Osteoblast (primary cell): ENCODE measurements at places on chromosomes 4 and X. TPM values are rescaled to one million over a fixed set of nuclear protein-coding genes. Genes with fewer than 3 reads are reported as not detected.

GRCh38 chrX:130108647-130109428, 1.5 kb downstream of the ELF4 start:
- no peaks in the 10 kb centered on the region for H3K36me3 ChIP-seq
- peak overlapping the region; percentile 75 for H3K4me3 ChIP-seq
- H3K27me3 ChIP-seq, result no peaks in the 10 kb centered on the region
- H3K4me1 ChIP-seq, result peaks cover 23% of the 10 kb centered on the region

- H3K4me3 ChIP-seq, result no peak overlapping the region
- DNase-seq, result no peak
- H3K27ac ChIP-seq, result peak overlapping the region; percentile 65
- no peaks in the 10 kb centered on the region for H3K36me3 ChIP-seq
- peaks cover 20% of the 10 kb centered on the region for H3K4me1 ChIP-seq
- no peaks in the 10 kb centered on the region for H3K27me3 ChIP-seq
These were observed 131.8 kb downstream of the ENOX2 start for GRCh38 chrX:130771230-130771629.

DNA sequence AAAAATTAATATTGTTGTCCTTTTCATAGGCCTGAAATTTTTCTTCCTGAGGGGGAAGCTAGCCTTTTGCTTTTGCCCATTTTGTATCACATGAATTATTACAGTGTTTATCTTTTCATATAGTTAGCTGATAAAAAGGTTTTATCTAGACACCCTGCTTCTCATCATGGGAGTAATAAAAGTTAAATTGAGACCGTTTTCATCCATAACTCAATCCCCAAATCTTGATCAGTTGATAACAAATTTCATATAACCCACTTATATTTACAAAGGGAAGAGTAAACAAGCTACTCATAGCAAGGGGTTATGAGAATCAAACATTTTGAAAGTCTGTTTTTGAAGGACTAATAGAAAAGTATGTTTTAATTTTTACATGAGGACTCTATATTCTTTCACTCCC, 23.5 kb upstream of the DCX start:
- H3K27ac ChIP-seq, result no peak overlapping the region
- no peak overlapping the region for H3K4me3 ChIP-seq
- DNase-seq, result no peak
- H3K36me3 ChIP-seq, result no peaks in the 10 kb centered on the region
- no peaks in the 10 kb centered on the region for H3K4me1 ChIP-seq
- H3K27me3 ChIP-seq, result peaks cover 3% of the 10 kb centered on the region

GRCh38 chr4:68176500-68176899, 46.8 kb upstream of the TMPRSS11F start:
- no peaks in the 10 kb centered on the region for H3K36me3 ChIP-seq
- H3K27me3 ChIP-seq, result no peaks in the 10 kb centered on the region
- no peak for DNase-seq
- H3K4me3 ChIP-seq, result no peak overlapping the region
- no peaks in the 10 kb centered on the region for H3K4me1 ChIP-seq
- no peak overlapping the region for H3K27ac ChIP-seq

DNA sequence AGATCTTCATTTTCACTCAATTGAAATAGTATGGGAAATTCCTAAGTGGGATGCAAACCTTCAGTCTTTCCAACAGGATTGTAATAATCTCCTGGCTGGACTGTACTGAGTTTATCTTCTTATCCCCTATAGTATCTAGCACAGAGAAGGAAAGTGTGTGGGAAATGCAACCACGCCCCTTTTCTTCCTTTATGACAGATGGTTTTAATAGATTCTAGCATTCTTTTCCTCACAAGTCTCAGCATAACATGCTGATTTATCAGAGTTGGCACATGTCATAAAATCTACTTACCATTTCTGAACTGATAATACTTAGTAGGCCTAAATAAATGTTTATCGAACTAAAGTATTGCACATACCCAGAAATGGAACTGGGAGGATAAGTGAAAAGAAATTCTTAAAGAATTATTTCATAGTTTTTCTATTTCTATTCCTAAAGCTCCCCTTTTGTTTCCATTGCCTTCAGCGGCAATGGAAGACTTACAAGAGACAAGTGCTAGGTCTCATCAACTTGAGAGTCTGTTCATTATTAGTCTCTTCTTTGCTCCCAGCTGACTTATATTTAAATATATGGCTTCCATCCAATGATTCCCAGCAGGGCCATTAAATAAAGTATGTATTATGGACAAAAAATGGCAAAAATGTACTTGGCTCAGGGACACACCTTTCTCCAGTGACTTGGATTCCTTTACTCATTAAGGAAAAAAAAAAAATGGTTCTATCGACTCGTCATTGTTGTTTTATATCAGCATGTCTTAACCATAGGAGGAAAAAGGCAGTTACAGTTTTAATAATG, 484.5 kb downstream of the IL1RAPL1 start:
- H3K4me1 ChIP-seq, result no peaks in the 10 kb centered on the region
- H3K27me3 ChIP-seq, result no peaks in the 10 kb centered on the region
- no peaks in the 10 kb centered on the region for H3K36me3 ChIP-seq
- no peak for DNase-seq
- no peak overlapping the region for H3K4me3 ChIP-seq
- no peak overlapping the region for H3K27ac ChIP-seq

DNA sequence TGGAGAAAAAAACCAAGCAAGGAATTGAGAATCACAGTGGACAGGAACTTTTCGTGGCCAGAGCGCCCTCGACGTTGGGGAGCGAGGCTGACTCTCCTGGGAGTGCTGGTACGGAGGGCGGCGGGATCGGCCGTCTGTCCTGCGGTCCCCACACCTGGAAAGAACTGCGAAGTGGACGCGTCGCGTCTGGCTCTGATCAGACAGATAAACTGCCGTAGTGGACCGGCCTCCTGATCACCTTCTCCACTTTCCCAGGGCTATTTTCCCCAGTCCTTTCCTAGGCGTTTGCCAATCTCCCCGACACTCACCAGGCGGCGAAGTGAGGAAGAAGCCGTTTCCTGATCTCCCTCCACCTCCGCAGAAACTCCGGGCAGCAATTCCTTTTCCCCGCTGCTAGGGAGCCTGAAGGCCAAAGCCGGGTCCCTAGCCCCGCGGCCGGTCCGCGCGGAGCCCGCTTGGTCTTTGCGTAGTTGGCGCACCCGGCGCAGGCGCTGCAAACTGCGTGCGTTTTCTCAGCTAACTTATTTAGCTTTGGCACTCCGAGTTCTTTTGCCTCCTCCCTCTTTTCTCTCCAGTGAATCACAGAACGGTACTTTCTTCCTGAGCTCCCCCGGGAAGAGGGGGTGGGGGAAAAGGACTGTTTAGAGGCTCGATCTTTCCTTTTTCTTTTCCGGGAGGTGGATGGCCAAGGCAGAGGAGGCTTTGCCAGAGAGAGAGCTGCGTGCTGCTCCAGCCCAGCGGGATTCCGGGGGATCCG, at the start of gene ARSJ:
Gene ARSJ (minus strand): TSS at position 500 of the 757 bp plus-strand sequence. CDS start 813 bp downstream, outside the sequence.
- H3K4me3 ChIP-seq, result peak within 1 kb of the TSS; percentile 87
- H3K27me3 ChIP-seq, result no peaks in the 10 kb centered on the region
- H3K4me1 ChIP-seq, result peaks cover 10% of the 10 kb centered on the region
- peak; percentile 93 for DNase-seq

- H3K36me3 ChIP-seq, result no peaks in the 10 kb centered on the region
- no peak overlapping the region for H3K4me3 ChIP-seq
- no peak for DNase-seq
These were observed 226.1 kb downstream of the ADGRL3 start for GRCh38 chr4:61426229-61426628.

DNA sequence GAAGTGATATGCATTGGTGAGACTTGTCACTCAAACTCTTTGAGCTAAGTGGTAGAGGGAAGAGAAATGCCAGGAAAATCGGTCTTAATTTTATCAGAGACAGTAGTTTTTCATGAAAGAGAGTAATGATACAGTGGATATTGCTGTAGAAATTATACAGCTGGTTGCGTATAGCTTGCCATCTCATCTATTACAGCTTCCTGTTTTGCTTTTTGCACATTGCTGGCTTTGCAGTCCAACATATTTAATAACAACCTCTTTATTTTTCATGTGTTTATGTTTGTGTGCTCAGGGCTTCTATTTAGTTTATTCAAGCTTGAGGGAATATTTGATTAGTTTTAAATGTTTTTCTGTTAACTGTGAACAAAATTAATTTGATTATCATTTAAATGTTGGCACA, 11.5 kb downstream of the SMAD1 start:
- no peaks in the 10 kb centered on the region for H3K27me3 ChIP-seq
- no peak for DNase-seq
- no peaks in the 10 kb centered on the region for H3K36me3 ChIP-seq
- no peaks in the 10 kb centered on the region for H3K4me1 ChIP-seq

DNA sequence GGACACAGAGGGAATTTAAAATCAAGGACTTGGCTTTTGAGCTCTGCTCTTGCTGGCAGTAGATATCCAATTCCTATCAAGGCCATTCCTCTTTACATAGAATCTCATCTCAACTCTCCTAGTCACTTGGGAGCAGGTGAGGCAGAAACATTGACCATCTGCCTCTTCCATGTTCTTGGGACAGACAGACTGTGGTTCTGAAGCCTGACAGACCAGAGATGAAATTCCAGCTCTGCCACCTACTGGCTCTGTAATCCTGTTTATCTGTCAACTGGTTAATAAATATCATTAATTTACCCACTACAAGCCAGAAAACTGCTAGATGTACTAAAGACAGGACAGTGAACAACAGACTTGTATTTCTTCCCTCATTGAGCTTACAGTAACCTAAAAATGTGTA, 300.8 kb downstream of the ADGRL3 start:
- H3K4me1 ChIP-seq, result no peaks in the 10 kb centered on the region
- no peaks in the 10 kb centered on the region for H3K36me3 ChIP-seq
- no peak for DNase-seq
- H3K27me3 ChIP-seq, result no peaks in the 10 kb centered on the region
- no peak overlapping the region for H3K27ac ChIP-seq

DNA sequence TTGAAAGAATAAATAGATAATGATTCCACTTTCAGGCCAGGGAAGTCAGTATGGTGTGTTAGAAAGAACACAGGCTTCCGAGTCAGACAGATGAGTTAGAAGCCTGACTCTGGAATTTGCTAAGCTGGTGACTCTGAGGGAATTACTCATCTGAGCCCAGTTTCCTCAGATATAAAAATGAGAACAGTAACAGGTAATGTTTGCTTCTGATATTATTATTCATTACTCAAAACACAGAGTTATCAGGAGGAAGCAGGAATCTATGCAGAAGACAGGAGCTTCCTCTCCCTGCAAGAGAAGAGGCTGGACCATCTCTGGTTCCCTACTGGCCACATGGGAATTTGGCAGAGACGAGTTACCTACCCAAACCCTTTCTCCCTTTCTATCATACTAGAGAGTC, 163.1 kb downstream of the EVC2 start:
- no peaks in the 10 kb centered on the region for H3K4me1 ChIP-seq
- H3K4me3 ChIP-seq, result no peak overlapping the region

DNA sequence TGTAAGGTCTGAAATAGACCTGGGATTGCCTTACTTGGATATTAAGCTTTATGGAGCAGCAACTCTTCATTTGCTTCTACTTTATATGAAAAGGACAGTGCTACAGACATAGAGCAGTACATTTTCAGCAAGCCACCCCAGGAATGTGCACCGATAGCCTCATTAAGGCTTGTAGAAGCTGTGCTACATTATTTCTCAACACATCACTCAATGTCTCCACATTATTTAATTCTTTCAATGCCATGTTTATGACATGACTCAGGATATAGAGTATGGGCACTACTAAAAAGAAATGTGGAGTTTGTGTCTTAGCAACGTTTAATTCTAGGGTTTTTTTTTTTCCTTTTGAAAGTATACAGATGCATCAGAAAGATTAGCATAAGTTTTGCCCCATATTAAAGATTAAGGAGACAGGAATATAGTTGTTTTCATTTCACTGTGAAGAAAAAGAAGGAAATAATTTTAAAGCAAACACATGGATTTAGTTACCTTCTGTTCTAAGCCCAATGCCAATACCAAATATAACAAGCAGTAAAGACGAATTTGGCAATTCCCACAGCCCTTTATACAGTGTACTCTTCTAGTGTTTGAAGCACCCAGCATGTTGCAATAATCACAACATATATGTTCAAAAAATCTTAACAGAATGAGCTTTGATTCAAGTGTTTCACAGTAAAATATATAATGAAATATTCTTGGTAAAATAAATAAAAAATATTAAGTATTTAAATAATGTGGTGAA, 2140.1 kb upstream of the AGA start:
- H3K4me1 ChIP-seq, result no peaks in the 10 kb centered on the region
- H3K4me3 ChIP-seq, result no peak overlapping the region
- no peak for DNase-seq
- no peak overlapping the region for H3K27ac ChIP-seq

GRCh38 chr4:147674496-147674895, 9.5 kb downstream of the PRMT9 start:
- DNase-seq, result no peak
- peaks cover 10% of the 10 kb centered on the region for H3K36me3 ChIP-seq
- H3K27me3 ChIP-seq, result no peaks in the 10 kb centered on the region
- no peak overlapping the region for H3K27ac ChIP-seq
- no peak overlapping the region for H3K4me3 ChIP-seq

GRCh38 chrX:76202471-76202870, 29.6 kb downstream of the PBDC1 start:
- no peaks in the 10 kb centered on the region for H3K36me3 ChIP-seq
- H3K27me3 ChIP-seq, result no peaks in the 10 kb centered on the region
- no peak for DNase-seq
- no peak overlapping the region for H3K27ac ChIP-seq
- H3K4me3 ChIP-seq, result no peak overlapping the region

- no peaks in the 10 kb centered on the region for H3K27me3 ChIP-seq
- no peaks in the 10 kb centered on the region for H3K4me1 ChIP-seq
- H3K27ac ChIP-seq, result no peak overlapping the region
These were observed 117.4 kb upstream of the GRPR start for GRCh38 chrX:16005917-16006316.

DNA sequence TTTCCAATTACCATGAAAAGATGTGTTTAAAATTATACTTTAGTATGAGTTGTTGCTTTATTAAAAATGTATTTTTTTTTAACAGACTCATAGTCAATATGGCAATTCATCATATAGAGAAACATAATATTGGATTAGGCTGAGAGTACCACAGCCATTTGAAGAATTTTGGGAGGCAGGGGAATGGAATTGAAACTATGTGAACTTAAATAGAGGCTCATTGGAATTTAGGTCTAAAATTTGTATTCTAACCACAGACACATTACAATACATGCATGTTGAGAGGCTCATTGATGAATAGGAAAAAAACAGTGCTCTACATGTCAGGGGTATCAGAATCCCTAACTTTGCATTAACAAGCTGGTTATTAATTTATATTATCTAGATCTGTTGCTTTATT, 269.6 kb downstream of the DKK2 start:
- no peak overlapping the region for H3K27ac ChIP-seq
- H3K4me1 ChIP-seq, result no peaks in the 10 kb centered on the region
- DNase-seq, result no peak
- no peaks in the 10 kb centered on the region for H3K27me3 ChIP-seq

GRCh38 chr4:68954126-68954525, 2.5 kb upstream of the UGT2A3 start:
- no peak for DNase-seq
- no peaks in the 10 kb centered on the region for H3K4me1 ChIP-seq

GRCh38 chr4:1596393-1596792, 87.7 kb downstream of the FAM53A start:
- H3K27me3 ChIP-seq, result peaks cover 3% of the 10 kb centered on the region
- peak; percentile 74 for DNase-seq
- H3K4me1 ChIP-seq, result no peaks in the 10 kb centered on the region
- H3K27ac ChIP-seq, result no peak overlapping the region

ATXN3L gene
- total RNA-seq, result not detected in 2 replicates

RTL9 gene
- 0.59 and 0.72 TPM in 2 replicates for total RNA-seq

DMP1 gene
- not detected in 2 replicates for total RNA-seq

RCHY1 gene
- 20.0 and 27.9 TPM in 2 replicates for total RNA-seq

SHISA3 gene
- not detected in 2 replicates for total RNA-seq

ANAPC4 gene
- total RNA-seq, result 28.2 and 31.8 TPM in 2 replicates

TXK gene
- total RNA-seq, result 0.59 and 0.72 TPM in 2 replicates

AFF2 gene
- total RNA-seq, result 10.0 and 10.9 TPM in 2 replicates

F9 gene
- total RNA-seq, result not detected in 2 replicates
